ENCODE measurements at places on chromosomes 12 and 14. TPM values are rescaled to one million over a fixed set of nuclear protein-coding genes. Genes with fewer than 3 reads are reported as not detected.

Gene PTPRB
- 26.3 TPM for total RNA-seq

Gene PLEKHG7
- total RNA-seq, result not detected

GRCh38 chr12:5691943-5692342, 253.1 kb downstream of the ANO2 start:
- H3K4me1 ChIP-seq, result no peaks in the 10 kb centered on the region
- no peak for DNase-seq
- no peaks in the 10 kb centered on the region for H3K36me3 ChIP-seq
- H3K27me3 ChIP-seq, result no peaks in the 10 kb centered on the region
- no peak overlapping the region for H3K4me3 ChIP-seq
- H3K27ac ChIP-seq, result no peak overlapping the region

DNA sequence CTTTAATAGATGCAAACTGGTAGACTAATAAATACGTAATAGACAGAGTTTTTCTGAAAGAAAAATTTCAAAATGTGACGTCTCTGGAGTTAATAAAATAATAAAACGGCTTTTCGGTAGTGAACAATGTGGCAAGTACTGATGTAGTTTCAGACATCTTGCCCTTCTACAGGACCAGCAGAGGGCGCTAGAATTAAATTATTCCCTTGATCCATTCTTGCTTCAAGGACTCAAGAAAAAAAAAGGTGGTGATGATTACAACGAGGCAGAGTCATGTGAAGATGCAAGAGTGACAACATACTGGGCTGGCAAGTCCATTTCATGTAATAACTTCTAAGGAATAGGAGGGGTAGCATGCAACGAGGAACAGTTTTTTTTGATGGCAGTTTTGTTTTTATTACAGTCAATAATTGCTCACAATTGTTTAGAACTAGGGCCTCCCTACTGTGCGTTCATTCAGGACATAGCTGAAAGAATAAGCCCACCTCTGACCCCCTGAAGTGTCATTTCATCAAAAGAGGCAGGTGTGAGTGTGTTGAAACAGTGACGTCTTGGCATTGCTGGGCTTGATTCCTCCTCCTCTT, 101.0 kb upstream of the GZMB start:
- H3K4me3 ChIP-seq, result no peak overlapping the region
- H3K36me3 ChIP-seq, result no peaks in the 10 kb centered on the region
- DNase-seq, result no peak
- no peak overlapping the region for H3K27ac ChIP-seq
- peaks cover 11% of the 10 kb centered on the region for H3K4me1 ChIP-seq
- H3K27me3 ChIP-seq, result no peaks in the 10 kb centered on the region

Gene CHGA
- total RNA-seq, result 1.2 TPM

DNA sequence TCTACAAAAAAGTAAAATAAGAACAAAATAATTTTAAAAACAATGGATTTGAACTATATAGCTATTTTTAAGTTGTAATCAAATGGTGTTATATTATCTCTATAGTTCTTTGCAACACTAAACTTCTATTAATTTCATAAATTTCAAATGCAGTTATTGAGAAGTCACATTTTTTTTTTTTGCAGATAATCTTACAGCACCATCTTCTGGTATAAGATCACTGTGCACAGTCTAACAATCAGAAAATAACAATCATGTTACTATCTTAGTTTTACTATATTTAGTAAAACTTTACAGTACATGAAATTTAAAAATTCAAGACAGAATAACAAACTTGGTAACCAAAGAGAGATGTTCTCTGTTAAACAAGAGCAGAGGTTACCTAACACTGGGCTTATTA, 40.6 kb downstream of the GXYLT1 start:
- no peaks in the 10 kb centered on the region for H3K4me1 ChIP-seq
- no peak overlapping the region for H3K4me3 ChIP-seq
- no peaks in the 10 kb centered on the region for H3K27me3 ChIP-seq
- no peak overlapping the region for H3K27ac ChIP-seq

- no peak overlapping the region for H3K4me3 ChIP-seq
- no peaks in the 10 kb centered on the region for H3K36me3 ChIP-seq
- DNase-seq, result no peak
- H3K27me3 ChIP-seq, result peaks cover 14% of the 10 kb centered on the region
- H3K27ac ChIP-seq, result no peak overlapping the region
Observed at GRCh38 chr14:76639606-76640229, 121.5 kb upstream of the VASH1 start.

DNA sequence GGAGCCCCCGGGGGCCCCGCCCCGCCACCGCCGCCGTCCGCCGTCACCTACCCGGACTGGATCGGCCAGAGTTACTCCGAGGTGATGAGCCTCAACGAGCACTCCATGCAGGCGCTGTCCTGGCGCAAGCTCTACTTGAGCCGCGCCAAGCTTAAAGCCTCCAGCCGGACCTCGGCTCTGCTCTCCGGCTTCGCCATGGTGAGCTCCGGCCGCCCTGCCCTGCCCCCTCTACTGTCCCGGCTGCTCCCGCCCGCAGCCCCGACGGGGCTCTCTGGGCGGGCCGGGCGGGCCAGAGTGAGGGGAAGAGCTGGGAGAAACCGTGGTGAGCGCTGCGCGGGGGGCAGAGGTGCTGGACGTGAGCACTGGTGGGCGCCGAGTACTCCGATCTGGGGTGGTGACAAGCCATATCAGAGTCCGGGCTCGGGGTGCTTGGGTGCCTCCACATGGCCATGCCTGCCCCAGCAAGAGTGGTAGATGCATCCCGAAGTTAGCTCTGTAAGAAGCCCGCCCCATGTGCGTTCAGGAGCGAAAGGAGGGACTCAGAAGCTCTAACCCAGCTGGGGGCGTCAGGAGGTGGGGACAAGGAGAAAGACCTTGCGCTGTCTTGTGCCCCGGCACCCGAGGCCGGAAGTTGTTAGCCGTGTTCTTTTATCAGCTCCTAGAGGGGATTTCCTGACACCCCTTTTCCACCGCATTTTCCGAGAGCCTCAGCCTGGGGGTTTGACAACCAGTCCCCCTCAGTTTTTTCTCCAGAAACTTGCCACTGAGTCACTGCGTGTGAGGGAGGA, 717 bp downstream of the ORAI1 start:
- H3K27me3 ChIP-seq, result no peaks in the 10 kb centered on the region
- H3K4me3 ChIP-seq, result peak overlapping the region; percentile 76
- DNase-seq, result peak; percentile 93
- H3K4me1 ChIP-seq, result peaks cover 68% of the 10 kb centered on the region

- no peaks in the 10 kb centered on the region for H3K27me3 ChIP-seq
- H3K4me1 ChIP-seq, result peaks cover 2% of the 10 kb centered on the region
- H3K27ac ChIP-seq, result no peak overlapping the region
- DNase-seq, result no peak
- no peak overlapping the region for H3K4me3 ChIP-seq
- H3K36me3 ChIP-seq, result no peaks in the 10 kb centered on the region
Observed at GRCh38 chr14:53144244-53144643, 8.9 kb downstream of the DDHD1 start.

DNA sequence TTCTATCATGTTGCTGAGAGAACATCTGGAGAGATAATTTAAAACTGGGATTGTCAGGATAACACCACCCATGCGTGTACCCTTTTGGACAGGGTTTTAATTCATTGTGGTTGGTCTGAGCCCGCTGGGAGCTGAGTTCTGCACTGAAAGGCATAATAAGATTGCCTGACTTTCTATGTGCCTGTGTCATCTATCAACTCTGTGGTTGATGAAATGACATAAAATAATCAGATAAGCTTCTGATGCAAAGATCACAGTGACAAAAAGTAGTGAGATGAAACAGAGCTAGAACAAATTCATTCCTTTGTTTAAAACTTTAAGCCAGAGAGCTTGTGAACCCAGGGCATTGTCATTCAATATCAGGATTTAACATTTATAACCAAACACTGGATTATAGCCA, 98.7 kb downstream of the BBS10 start:
- DNase-seq, result no peak
- no peak overlapping the region for H3K27ac ChIP-seq
- no peak overlapping the region for H3K4me3 ChIP-seq
- H3K36me3 ChIP-seq, result no peaks in the 10 kb centered on the region

Gene KRT2
- total RNA-seq, result not detected

Gene EID3
- total RNA-seq, result 13.0 TPM

GRCh38 chr12:88935856-88936255, 355.6 kb upstream of the KITLG start:
- H3K27ac ChIP-seq, result no peak overlapping the region
- no peaks in the 10 kb centered on the region for H3K4me1 ChIP-seq
- H3K27me3 ChIP-seq, result no peaks in the 10 kb centered on the region

DNA sequence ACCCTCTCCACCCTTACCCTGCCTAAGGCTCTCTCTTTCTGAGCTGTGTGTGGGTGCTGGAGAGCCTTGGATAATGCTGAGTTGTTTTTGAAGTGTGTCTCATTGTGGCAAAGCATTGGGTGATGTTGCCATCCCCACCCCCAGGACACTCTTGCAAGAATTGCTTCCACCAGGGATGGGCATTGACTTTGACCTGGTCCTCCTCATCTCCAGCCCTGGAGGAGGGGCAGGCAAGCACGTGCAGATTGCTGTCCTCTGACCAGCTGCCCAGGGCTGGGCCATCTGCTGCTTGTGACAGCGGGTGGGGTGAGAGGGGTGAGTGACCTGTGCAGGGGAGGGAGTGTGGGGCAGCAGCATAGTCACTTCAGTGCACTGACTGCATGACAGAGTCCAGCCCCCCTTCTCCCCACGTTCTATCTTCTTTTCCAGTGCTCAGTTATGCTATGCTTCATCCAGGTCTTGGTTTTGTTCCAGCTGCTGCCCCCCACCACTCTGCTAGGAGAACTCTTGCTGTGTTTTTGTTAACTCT, 26.2 kb downstream of the SUSD6 start:
- no peaks in the 10 kb centered on the region for H3K27me3 ChIP-seq
- H3K4me1 ChIP-seq, result peaks cover 65% of the 10 kb centered on the region
- no peaks in the 10 kb centered on the region for H3K36me3 ChIP-seq
- no peak for DNase-seq
- H3K4me3 ChIP-seq, result no peak overlapping the region

GRCh38 chr12:23006413-23006812, 381.4 kb downstream of the ETNK1 start:
- H3K27me3 ChIP-seq, result no peaks in the 10 kb centered on the region
- no peaks in the 10 kb centered on the region for H3K36me3 ChIP-seq
- H3K4me1 ChIP-seq, result peaks cover 27% of the 10 kb centered on the region
- no peak overlapping the region for H3K4me3 ChIP-seq
- no peak for DNase-seq

GRCh38 chr14:56811593-56812363, 1.5 kb upstream of the OTX2 start:
- no peak overlapping the region for H3K4me3 ChIP-seq
- no peak for DNase-seq
- no peaks in the 10 kb centered on the region for H3K36me3 ChIP-seq
- H3K27ac ChIP-seq, result no peak overlapping the region
- H3K4me1 ChIP-seq, result peaks cover 16% of the 10 kb centered on the region
- H3K27me3 ChIP-seq, result peaks cover 100% of the 10 kb centered on the region

GRCh38 chr12:13523536-13524307, 327.2 kb downstream of the EMP1 start:
- H3K4me3 ChIP-seq, result no peak overlapping the region
- H3K27ac ChIP-seq, result no peak overlapping the region
- no peaks in the 10 kb centered on the region for H3K4me1 ChIP-seq
- DNase-seq, result no peak
- H3K27me3 ChIP-seq, result no peaks in the 10 kb centered on the region
- no peaks in the 10 kb centered on the region for H3K36me3 ChIP-seq

Gene PTGER2
- 6.3 TPM for total RNA-seq

DNA sequence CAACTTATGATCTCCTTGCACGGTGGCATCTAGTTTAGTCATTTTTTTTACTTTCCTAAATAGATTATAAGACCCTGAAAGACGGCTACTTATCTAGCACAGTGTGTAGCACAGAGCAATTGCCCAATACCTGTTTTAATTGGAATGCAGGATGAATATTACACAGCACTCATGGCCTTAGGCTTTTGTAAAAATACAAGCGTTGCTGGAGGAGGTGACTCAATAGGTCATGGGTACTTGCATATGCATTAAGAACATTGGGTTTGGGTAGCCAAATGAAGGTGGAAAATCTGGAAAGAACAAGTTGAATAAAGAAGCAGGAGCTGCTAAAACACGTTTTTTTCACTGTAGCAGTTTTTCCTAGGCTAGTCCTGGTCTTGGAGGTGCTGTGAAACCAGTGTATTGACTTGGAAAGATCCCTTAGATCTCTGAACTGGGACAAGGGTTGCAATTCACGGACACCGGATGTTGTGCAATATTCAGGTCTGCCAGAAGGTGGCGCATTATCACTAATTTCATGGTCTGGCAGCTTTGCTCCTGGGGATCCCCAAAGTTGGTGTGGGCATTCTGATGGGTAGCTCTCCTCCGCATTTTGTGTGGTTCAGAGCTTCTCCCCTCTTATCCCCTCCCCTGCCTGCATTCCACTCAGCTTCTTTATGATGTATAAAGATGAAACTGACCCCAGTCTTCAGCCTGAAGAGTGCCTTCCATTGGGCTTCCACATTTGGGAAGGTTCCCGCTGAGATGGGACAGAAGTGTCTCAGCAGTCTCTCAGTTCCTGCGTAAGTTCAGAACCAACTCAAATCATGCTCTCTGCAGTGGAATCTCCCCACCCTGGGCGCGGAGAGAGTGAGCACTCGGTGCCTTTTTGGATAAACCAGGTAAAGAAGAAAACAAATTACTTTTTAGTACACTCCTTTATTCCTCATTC, 278.3 kb downstream of the NRXN3 start:
- H3K4me3 ChIP-seq, result no peak overlapping the region
- no peaks in the 10 kb centered on the region for H3K36me3 ChIP-seq
- H3K27me3 ChIP-seq, result no peaks in the 10 kb centered on the region
- H3K4me1 ChIP-seq, result no peaks in the 10 kb centered on the region

DNA sequence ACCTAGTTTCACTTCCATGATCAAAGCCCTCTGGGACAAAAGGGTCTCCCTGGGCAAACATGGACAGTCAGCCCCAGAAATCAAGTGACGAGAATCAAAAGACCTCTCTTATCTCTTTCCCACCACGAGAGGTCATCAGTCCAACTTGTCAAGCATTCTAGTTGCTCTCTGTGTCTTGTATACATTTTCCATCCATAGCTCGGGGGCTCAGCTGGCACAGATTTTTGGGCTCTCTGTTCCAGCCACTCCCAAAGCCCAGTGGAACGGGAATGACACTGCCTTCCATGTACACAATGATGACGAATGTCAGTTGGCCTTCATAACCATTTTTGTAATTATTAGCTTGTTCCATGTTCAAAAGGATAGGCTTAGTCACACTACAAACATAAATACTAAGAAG, 29.7 kb downstream of the NOS1 start:
- H3K27me3 ChIP-seq, result no peaks in the 10 kb centered on the region
- H3K36me3 ChIP-seq, result no peaks in the 10 kb centered on the region
- no peak overlapping the region for H3K4me3 ChIP-seq

GRCh38 chr14:33929799-33930408, 21.0 kb downstream of the EGLN3 start:
- H3K36me3 ChIP-seq, result peaks cover 10% of the 10 kb centered on the region
- no peak overlapping the region for H3K4me3 ChIP-seq

GRCh38 chr12:76470028-76470939, 89.3 kb downstream of the OSBPL8 start:
- no peak for DNase-seq
- peaks cover 23% of the 10 kb centered on the region for H3K4me1 ChIP-seq
- no peak overlapping the region for H3K4me3 ChIP-seq
- H3K27ac ChIP-seq, result no peak overlapping the region
- H3K36me3 ChIP-seq, result no peaks in the 10 kb centered on the region

Measured in esophagus muscularis mucosa (tissue), 4 donors.